ENCODE measurements at places on chromosomes 12 and 14.
A peak's percentile ranks its signal among the peaks of the same experiment; 100 is the strongest.

DNA sequence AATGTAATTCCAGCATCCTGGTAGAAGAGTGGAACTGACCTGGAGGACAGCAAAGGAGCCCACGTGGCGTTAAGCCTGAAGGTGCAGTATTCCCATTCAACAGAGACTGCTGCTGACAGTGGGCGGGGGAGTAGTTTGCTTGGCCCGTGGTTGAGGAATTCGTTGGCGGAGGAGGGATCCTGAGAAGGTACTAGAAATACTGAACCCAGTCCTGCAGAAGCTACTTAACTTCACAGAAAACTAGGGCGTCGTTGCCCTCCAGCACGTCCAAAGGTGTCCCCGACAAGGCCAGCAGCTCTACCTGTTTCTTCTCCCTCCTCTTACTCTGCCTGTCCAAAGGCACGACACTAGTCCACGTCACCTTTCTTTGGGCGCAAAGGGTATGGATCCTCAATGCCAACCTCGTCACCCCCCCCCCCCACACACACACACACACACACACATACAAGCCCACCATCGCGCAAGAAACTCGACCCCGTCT is 303 bp downstream of the PUS7L start:
- no peak for DNase-seq

DNA sequence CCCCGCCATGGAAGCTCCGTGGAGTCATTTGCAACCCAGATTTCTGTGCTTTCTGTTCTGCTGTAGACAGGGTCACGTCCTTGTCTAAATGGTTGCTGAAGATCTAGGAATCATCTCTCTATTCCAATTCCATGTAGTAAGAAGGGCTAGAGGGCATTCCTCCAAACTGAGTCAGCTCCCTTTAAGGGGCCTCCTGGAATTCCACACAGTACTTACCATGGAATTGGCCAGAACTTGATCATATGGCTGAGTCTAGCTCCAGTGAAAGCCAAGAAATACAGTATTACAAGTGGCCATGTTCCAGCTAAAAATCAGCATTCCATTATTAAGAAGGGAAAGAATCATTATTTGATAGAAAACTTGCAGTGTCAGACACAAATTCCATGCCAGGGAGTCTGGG is 171.9 kb downstream of the PRKCH start:
- no peak for DNase-seq

DNA sequence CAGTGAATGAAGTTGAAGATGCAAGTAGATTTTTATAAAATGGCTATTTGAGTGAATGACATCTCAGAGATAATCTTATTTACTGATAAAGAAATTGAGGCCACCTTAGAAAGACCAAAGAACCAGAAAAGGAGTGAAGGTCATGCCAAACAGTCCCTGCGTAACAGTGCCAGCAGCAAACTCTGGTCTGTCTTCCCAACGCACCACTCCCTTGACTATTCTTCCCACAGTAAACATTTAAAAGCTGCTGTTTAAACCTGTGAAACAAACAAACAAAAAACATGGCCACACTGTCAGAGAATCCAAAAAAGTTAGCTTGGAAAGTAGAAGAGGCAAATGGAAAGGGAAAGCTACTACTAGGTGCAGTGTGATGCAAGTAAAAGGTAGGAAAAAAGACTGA is 1.5 kb upstream of the PRPF39 start:
- DNase-seq, result no peak

- DNase-seq, result no peak
Observed at GRCh38 chr12:8501720-8502119, 11.6 kb upstream of the CLEC4D start.

DNA sequence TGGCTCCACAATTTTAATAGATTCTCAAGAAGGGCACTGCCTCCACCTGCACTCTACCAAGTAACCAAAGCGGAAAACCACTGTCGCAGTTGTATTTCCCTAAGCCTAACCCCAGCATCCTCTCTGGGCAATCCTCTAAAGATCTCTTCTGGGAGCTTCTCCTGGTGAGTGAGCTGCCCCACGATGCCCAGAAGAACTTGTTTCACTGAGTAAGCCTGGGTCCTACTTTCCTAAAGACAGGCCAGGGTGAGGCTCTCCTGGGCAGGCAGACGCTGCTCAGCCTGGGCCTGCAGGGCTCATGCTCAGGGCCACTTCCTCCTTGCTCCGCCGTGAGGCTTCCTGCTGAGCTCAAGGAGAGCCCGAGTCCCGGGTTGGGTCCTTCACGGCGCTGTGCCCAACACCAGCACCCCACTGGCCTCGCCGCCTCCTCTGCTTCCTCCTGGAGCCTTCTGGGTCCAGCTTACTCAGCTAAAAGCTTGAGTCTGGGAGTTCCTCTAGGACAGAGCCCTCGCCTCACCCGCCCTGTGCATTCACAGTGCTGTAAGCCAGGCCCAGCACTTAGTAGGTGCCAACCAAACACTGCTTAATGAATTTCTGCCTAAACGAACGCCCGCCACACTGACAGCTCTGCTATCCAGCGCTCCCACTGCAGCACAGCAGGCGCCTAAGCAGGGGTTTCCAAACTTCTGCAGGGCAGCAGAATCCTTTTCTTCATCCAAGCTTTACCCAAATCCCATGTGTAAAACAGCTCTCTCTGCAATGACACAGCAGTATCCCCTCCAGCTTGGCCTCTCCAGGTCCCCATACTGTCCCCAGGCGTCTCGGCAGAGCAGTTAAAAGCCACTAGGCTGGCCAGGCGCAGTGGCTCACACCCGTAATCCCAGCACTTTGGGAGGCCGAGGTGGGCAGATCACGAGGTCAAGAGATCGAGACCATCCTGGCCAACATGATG is 5.7 kb downstream of the RAB35 start:
- DNase-seq, result peak; percentile 39

DNA sequence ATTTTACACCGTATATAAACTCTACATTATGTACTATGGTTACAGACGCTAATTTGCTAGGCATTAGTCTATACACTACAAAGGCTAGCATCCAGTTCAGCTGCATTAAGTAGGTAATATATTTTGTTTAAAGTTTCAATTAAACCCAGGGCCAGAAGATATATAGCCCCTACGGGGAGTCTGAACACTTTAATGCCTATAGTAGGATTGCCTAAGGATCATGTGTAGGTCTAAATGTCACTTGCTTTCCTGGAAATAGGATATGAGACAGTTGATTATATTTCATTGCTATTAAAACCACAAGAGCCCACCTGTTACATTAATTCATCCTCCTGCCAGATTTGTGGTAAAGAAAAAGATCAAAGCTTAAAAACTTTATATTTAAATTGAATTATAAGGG is 286.9 kb downstream of the TMTC2 start:
- DNase-seq, result no peak

GRCh38 chr14:100075681-100076080 is 10.5 kb downstream of the EVL start:
- no peak for DNase-seq

DNA sequence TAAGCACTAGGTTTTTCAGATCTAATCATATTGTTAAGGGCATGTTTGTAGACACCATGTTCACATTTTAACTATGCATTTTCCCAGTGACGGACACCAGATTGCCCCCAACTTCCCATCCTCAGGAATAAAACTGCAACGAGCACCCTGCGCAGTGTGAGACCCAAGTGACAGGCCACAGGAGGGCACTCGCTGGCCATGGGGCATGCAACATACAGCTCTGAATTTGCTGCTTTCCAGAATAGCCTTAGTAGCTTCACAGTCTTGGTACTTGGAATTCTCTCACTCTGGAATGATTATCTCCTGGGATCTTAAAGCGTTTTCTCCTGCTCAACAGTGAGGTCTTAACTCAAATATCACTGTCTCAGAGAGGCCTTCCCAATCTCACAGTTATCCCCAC is 972 bp upstream of the DDX47 start:
- no peak for DNase-seq

DNA sequence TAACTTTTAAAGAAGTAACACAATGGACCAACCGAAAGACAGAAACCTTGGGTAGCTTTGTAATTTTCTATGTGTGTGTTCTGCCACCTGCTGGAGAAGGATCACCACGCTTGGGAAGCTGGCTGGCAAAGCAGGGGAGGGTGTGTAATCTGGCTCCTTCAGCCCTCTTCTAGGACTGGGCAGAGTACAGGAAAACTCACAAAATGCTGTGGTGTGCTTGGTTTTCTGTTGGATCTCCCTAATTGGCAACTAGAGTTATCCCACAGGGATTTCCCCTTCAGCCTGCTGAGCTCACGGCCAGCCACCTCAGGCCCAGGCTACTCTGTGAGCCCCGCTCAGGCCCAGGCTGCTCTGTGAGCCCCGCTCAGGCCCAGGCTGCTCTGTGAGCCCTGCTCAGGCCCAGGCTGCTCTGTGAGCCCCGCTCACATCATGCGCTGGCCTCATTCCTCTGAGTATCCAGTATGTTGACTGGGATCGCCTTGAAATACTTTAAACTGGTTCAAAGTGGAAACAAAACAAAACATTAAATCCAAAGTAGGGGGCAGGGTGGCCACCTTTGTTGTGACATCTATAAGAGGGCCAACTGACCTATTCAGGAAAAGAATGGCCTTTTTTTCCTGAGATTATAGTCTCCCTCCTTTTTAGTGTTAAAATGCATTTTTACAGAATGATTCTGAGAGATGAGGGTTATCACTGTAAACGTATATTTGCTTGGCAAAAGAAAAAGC is 52.0 kb upstream of the RNU6-8 start:
- DNase-seq, result peak; percentile 41

- no peak for DNase-seq
Observed at GRCh38 chr12:117863002-117863709, 105.6 kb downstream of the KSR2 start.

GRCh38 chr14:68271913-68272391 is 452.4 kb downstream of the RAD51B start:
- DNase-seq, result no peak

DNA sequence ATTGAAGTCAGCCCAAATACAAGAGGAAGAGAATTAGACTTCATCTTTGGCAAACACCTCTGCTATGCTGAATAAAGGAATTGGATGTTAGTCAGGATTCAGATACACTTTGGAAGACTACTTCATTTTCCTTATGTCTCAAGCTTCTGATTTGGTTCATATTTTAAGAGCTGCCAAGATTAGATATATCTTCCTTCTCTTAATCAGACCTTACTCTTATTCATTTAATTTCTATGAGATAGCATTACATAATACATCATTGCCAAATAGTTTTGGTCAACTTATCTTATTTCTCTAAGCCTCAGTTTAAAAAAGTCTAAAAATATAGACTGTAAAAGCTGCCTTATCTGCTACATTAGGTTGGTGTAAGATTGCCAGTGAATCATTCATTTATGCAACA is 330.6 kb upstream of the NAV3 start:
- DNase-seq, result no peak

DNA sequence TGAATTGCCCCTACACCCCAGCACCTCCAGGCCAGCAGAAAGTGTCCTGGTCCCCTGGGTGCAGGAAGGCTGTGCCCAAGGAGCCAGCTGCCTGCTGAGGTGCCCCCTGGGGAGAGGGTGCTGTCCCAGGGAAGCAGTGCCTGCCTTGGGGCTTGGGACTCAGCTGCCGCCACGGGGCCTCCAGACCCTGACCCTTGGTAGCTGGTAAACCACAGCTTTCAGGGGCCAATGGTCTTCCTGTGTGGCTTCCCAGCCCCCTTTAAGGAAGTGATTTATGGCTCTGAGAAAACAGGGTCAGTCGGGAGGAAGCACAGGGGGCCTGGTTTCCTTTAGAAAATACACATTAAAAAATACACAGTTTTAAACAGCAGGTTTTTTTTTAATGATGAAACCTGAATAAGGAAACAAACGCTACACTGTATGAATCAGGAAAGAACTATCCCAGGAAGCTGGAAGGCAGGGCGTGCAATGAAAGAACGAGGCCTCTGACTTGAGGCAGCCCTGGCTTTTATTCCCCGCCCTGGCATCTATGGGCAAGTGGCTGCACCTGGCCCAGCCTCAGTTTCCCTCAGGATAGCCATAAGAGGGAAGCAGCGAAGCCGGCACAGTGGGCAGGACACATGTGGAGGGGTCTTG is 40.6 kb upstream of the EML1 start:
- no peak for DNase-seq

DNA sequence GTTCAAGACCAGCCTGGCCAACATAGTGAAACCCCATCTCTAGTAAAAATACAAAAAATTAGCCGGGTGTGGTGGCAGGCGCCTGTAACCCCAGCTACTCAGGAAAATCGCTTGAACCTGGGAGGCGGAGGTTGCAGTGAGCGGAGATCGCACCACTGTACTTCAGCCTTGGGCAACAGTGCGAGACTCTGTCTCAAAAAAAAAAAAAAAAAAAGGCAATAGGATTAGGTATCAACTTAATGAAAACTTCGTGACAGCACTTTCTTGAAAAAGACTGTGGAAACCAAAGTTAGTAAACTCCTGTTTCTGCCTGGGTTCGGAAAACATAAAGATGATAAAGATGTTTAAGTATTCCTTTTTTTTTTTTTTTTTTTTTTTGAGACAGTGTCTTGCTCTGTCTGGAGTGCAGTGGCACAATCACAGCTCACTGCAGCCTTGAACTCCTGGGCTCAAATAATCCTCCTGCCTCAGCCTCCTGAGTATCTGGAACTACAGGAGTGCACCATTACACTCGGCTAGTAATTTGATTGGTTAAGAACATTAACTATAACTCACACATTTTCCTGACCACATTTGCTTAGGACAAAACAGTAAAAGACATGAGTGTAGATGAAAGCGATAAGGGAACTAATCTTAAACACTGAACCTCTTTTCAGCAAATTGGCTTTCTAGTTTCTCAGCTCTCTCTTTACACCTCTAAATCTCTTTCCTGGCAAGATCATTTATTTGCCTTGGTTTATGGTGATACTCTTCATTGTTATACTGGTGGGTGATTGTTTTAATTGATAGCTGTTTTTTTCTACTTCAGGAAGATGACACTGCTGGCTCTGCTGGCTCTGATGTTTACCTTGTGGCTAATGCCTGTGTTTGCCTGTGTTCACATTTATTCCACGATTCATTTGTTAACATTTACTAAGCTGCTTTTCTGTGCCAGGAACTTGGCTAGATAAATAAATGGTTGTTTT is 15.8 kb downstream of the HIF1A start:
- no peak for DNase-seq

DNA sequence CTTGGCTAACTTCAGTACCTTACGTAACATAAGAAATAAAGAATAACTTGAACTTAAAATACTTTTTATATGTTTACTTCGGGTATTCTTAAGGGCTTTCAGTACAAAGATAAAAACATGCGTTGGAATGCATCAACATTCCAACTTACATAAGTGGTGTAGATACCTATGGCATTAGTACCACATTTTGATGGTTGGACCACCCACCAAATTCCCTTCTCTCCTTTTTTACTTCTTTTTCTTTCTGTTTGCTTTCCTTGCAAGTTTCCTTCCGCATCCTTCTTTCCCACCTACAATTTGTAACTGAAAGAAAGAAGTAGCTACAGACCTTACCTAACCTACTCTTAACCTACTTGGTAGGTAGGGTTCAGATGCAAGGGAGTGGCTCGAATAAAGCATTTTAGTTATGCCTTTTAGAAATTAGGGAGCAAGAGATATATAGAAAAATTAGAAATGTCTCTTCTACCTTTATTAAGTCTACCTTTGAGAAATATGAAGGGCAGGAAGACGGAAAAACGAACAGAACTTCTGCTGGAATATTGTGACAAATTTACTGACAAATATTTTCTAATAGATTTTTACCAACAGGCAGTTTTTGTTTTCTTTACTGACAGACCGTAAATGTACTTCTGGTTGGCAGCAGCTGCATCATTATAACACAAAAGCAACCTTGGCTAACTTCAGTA is 2.1 kb upstream of the ARHGAP5 start:
- no peak for DNase-seq

Data from stimulated activated CD4-positive, alpha-beta T cell treated with anti-CD3 and anti-CD28 coated beads, Interleukin-4, amount 100 ng/mL, for 1 hour (primary cell).